Stimulated activated CD8-positive, alpha-beta memory T cell treated with anti-CD3 and anti-CD28 coated beads, Interleukin-4, amount 100 ng/mL, for 48 hours (primary cell): ENCODE measurements at places on chromosomes 5 and 9.
A peak's percentile ranks its signal among the peaks of the same experiment; 100 is the strongest.

DNA sequence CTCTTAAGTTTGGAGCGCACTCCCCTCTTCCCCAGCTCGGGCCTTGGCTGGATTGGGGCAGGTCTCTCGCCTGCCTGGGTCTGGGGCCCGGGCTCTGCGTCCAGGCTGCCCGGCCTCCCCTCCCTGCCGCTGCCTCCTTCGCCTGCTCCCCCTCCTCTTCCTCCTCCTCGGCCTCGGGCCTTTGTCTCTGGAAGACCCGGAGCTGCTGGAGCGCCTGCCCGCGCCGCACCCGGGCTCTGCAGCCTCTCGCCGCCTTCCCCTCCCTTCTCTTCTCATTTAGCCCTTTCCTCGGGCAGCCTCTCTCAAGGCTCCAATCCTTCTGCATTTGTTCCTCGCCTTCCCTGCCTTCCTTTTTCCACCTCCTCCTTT, 218.5 kb downstream of the C9orf50 start:
- no peak for DNase-seq

DNA sequence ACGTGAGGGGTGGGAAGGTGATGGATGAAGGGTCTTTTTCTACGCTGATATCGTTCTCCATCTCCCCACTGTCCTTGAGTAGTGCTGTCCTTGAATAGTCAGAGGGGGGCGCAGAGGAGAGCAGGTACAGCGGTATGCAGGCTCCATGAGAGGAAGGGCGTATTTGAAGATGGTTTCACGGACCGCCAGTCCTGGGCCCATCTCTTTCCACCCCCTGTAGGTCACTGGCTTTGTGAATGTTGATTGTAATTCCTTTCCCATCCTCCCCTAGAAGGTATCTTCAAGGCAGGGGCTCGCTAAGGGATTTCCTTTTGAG, 40.8 kb upstream of the DAB2IP start:
- no peak for DNase-seq

- peak; percentile 34 for DNase-seq
These were observed 714 bp downstream of the SEC24A start for GRCh38 chr5:134649163-134649835.

GRCh38 chr5:64181440-64181839, 15.8 kb downstream of the RNF180 start:
- DNase-seq = no peak

- DNase-seq = no peak
These were observed 24.2 kb downstream of the PSMB7 start for GRCh38 chr9:124390794-124391658.

GRCh38 chr5:142356716-142357468, 32.1 kb upstream of the SPRY4 start:
- DNase-seq = peak; percentile 93

DNA sequence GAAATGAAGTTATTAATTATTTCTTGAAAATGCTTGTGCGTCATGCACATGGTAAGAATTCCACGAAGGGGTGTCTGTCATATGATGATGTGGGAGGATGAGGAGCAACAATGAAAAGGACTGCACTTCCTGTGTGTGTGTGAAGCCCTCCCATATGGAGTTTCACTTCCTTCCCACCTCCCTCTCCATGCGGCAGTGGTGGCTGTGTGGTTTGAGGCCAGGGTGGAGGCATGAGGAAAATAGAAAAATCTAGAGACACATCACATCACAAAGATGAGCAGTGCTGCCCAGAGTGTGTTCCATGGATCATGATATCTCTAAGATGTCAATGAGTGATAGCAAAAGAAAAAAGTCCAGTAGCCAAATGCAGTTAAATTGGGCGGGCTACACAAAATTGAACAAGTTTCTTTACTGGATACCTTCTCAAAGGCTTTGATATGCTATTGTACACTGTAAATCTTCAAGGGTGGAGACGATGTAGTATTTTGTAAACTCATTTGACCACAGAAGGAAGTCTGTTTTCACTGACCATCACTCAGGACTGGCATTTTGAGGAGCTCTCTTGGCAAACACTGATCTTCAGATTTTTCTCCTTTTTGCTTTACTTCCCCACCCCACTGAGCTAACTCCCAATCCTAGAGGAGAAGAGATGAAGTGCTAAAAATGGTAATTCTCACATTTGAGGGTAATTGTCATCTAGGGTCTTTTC, 55.7 kb upstream of the EQTN start:
- DNase-seq = no peak

GRCh38 chr5:176389135-176390123, 878 bp downstream of the HIGD2A start:
- no peak for DNase-seq
